HepG2 (cell line): ENCODE measurements at places on chromosomes 4 and X. TPM values are rescaled to one million over a fixed set of nuclear protein-coding genes. Genes with fewer than 3 reads are reported as not detected.

- no peaks in the 10 kb centered on the region; the same call in 1 of the 2 replicates for H3K27me3 ChIP-seq
- H3K4me3 ChIP-seq, result no peak overlapping the region
- DNase-seq, result no peak
- H3K4me1 ChIP-seq, result no peaks in the 10 kb centered on the region
Observed at GRCh38 chr4:175929441-175929840, 117.4 kb upstream of the GPM6A start.

DNA sequence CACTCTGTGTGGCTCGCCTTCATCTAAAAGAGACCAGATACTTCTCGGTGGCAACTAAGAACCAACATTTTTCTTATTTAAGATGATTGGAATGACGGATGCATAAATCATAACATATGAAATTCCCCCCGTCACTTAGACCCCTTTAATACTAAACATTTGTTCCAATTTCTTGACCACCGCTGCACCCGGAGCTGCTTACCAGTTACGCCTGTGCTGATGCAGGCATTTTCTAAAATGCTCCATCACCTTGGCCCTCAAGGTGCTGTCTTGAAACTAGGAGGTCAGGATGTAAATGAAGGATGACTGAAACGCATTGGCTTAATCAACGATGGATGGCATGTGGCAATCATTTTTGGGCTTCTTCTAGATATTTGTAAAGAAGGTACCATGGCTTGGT lies 130.0 kb downstream of the CPZ start:
- H3K27me3 ChIP-seq, result peaks cover 7% of the 10 kb centered on the region
- no peak overlapping the region for H3K27ac ChIP-seq
- no peaks in the 10 kb centered on the region for H3K4me1 ChIP-seq
- H3K36me3 ChIP-seq, result no peaks in the 10 kb centered on the region
- no peak for DNase-seq

- H3K4me1 ChIP-seq, result no peaks in the 10 kb centered on the region
- H3K27me3 ChIP-seq, result no peaks in the 10 kb centered on the region
- no peak overlapping the region for H3K4me3 ChIP-seq
- no peaks in the 10 kb centered on the region for H3K36me3 ChIP-seq
- DNase-seq, result no peak
- no peak overlapping the region for H3K27ac ChIP-seq
Observed at GRCh38 chr4:34771632-34772031, 1472.7 kb downstream of the ARAP2 start.

GRCh38 chrX:70052895-70053615 lies 3.3 kb upstream of the AWAT2 start:
- H3K27me3 ChIP-seq, result no peaks in the 10 kb centered on the region
- no peak for DNase-seq
- H3K4me1 ChIP-seq, result no peaks in the 10 kb centered on the region
- no peaks in the 10 kb centered on the region for H3K36me3 ChIP-seq

DNA sequence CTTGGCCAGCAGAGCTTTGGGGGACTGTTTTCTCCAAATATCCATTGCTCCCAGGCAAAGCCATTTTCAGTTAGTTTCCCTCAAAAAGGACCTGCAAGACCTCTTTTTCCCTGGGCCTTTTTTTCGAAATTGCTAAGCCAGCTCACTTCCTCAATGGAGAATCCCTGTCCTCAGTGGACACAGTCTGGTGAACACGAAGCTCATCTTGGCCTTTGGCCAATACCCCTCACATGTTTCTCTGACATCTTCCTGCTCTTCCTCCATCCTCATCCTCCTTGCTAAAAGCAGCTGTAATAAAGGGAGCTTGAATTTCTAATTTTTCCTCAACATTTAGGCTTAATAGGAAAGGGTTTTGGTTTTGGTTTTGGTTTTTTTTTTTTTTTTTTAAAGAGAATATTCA lies 17.6 kb upstream of the PRPS1 start:
- no peaks in the 10 kb centered on the region for H3K27me3 ChIP-seq
- no peaks in the 10 kb centered on the region for H3K4me1 ChIP-seq
- DNase-seq, result no peak

DNA sequence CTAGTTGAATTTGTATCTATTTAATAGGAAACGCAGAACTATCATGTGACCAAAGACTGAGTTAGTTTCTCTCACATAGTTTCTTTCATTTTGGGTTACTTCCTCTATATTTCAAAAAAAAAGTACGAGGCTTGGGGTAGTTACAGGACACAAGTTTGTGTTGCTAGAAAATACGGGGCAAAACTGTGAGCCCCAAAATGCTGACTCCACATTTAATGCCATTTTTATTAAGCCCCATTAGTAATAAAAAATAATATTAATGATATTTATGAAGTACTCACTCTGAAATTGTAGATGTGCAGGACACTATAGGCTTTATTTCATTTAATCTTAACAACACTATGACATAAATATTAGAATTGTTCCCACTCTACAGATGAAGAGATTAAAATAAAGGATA lies 268.6 kb downstream of the DTHD1 start:
- H3K27ac ChIP-seq, result no peak overlapping the region
- H3K27me3 ChIP-seq, result no peaks in the 10 kb centered on the region
- H3K4me1 ChIP-seq, result no peaks in the 10 kb centered on the region
- H3K36me3 ChIP-seq, result no peaks in the 10 kb centered on the region

- H3K36me3 ChIP-seq, result no peaks in the 10 kb centered on the region
- peak; percentile 41 for DNase-seq
- H3K27me3 ChIP-seq, result no peaks in the 10 kb centered on the region
- H3K4me1 ChIP-seq, result peaks cover 17% of the 10 kb centered on the region
Observed at GRCh38 chr4:40261231-40262076, 64.6 kb downstream of the RHOH start.

- H3K4me3 ChIP-seq, result no peak overlapping the region
- DNase-seq, result no peak
- H3K36me3 ChIP-seq, result no peaks in the 10 kb centered on the region
Observed at GRCh38 chrX:139936259-139936658, 3.4 kb upstream of the ATP11C start.

GRCh38 chrX:49793686-49794085 lies 35.4 kb upstream of the PAGE4 start:
- H3K36me3 ChIP-seq, result no peaks in the 10 kb centered on the region
- no peaks in the 10 kb centered on the region for H3K27me3 ChIP-seq
- DNase-seq, result peak; percentile 29
- H3K4me3 ChIP-seq, result no peak overlapping the region
- H3K4me1 ChIP-seq, result peaks cover 62% of the 10 kb centered on the region

- no peak overlapping the region for H3K4me3 ChIP-seq
- H3K27ac ChIP-seq, result no peak overlapping the region
- H3K4me1 ChIP-seq, result no peaks in the 10 kb centered on the region
- no peaks in the 10 kb centered on the region for H3K27me3 ChIP-seq
- no peak for DNase-seq
Observed at GRCh38 chr4:95267081-95267480, 281.7 kb downstream of the UNC5C start.

GRCh38 chr4:141403782-141404181 lies 183.1 kb downstream of the ZNF330 start:
- H3K4me1 ChIP-seq, result no peaks in the 10 kb centered on the region
- H3K27me3 ChIP-seq, result no peaks in the 10 kb centered on the region
- H3K27ac ChIP-seq, result no peak overlapping the region
- no peaks in the 10 kb centered on the region for H3K36me3 ChIP-seq
- H3K4me3 ChIP-seq, result no peak overlapping the region

GRCh38 chr4:17690898-17691297 lies 76.5 kb downstream of the MED28 start:
- peaks cover 21% of the 10 kb centered on the region for H3K4me1 ChIP-seq
- H3K27me3 ChIP-seq, result no peaks in the 10 kb centered on the region
- peak; percentile 72 for DNase-seq
- H3K36me3 ChIP-seq, result no peaks in the 10 kb centered on the region
- no peak overlapping the region for H3K27ac ChIP-seq

DNA sequence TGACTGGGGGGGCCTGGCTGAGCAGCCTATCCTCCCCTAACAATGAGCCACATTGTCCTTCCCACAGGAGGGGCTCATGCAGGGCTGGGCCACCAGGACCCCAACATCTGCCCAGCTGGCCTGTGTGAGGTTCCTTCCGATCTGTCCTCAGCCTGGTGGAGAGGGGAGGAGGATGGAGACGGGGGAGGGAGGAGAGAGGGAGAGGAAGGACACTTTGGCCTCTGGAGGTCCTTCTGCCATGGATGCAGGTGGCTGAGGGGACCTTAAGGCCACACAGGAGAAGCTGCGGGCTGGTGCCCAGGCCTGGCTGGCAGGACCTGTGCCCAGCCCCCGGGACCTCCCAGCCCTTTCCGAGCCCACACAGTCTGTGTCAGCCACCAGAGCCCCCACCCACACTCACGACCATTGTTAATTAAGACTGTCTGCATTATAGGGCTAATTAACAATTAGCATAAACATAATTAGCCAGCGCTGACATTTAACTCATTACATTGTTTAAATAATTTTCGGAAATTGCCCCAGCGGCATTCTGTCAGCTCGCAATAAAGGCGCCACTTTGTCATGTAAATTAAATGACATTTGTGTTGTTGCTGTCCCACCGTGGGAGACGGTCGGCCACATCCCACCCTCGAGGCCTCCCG lies 53.0 kb upstream of the NKX1-1 start:
- no peak overlapping the region for H3K27ac ChIP-seq
- no peaks in the 10 kb centered on the region for H3K4me1 ChIP-seq
- H3K4me3 ChIP-seq, result no peak overlapping the region
- no peaks in the 10 kb centered on the region for H3K36me3 ChIP-seq
- H3K27me3 ChIP-seq, result peaks cover 59% of the 10 kb centered on the region

DNA sequence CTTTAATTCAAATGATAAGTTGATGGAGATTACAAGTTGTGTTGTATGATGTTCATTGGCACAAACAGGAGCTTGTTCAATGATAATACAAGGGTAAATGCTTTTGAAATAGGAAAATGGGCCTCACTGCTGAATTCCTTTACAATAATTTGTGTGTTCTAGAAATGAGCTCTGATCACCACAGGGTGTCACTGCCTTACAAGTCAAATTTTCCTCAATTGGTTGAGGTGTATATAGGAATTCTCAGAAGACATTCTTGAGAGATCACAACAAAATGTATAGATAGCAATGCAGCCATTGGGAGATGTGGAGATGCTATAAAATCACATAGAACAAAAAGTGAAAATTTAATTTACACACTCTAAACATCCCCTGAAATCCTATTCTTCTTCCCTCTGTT lies 49.6 kb downstream of the KLF8 start:
- no peak overlapping the region for H3K27ac ChIP-seq
- no peaks in the 10 kb centered on the region for H3K4me1 ChIP-seq
- peak; percentile 8 for DNase-seq
- no peaks in the 10 kb centered on the region for H3K27me3 ChIP-seq

TMEM175 gene
- 1.6 and 5.1 TPM in 2 replicates for total RNA-seq

RTL9 gene
- total RNA-seq, result 0.02 and 0.15 TPM in 2 replicates

ZMAT1 gene
- 0.02 TPM in 1 of 2 replicates, not detected in the other for total RNA-seq

EXOC1L gene
- not detected in 2 replicates for total RNA-seq

NHSL2 gene
- total RNA-seq, result not detected in 2 replicates

ETDA gene
- total RNA-seq, result not detected in 2 replicates
